Activated T-cell treated with anti-CD3 and anti-CD28 coated beads, Interleukin-2, amount 50 U/mL, for 1 hour (primary cell): ENCODE measurements at places on chromosomes 6 and 20.
A peak's percentile ranks its signal among the peaks of the same experiment; 100 is the strongest.

GRCh38 chr6:107600936-107601335 is 111.0 kb downstream of the SOBP start:
- DNase-seq: no peak

GRCh38 chr6:118400582-118400981 is 147.5 kb upstream of the PLN start:
- no peak for DNase-seq

DNA sequence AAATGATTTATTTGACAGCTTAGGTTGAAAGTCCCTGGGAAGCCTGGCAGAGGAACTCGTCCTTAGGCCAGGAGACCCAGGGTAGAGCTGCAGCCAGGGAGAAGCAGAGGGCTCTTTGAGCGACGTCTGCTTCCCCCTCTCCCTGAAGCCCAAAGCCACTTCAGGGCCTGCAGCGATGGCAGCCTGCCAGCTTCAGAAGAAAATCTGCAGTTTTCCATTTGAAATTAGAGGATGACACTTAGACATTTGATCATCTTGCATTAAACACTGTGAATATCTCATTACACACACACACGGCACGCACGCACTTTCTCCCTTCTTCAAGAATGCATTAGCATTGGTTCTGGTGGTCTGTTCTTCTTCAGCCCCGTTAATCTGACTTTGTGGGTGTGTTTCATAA is 96.5 kb downstream of the PLEKHG1 start:
- DNase-seq: no peak

DNA sequence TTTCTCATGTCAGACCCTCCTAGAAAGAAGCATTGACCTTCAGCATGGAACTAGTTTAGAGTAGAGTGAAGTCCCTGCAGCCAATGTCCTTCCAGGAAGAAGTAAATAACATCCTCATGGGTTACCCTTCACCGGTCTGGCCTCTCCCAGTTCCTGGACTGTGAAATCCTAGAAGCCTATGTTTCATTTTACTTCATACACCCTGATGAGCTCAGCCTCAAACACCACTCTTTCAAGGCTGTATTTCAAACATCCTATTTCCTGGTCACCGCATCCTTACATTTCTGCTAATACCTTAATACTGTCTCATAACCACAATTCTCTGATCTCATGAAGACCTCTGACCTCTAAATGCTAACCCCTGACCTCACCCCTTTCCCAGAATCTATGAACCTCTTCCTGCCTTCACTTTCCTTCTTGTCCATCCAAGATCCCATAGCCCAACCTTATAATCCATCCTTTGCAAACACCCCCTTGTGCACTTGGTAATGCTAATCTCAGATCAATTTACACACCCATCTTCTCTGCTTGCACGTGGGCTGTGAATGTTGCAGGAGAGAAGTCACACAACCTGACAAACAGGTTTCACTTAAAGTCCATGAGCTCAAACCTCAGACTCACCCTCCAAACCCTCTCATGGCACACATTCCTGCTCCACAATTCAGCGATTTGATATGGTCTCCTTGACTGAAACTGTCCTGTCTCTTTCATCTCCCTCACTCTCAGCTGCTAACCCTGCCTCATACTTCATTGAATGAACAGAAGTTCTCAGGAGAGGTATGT is 30.2 kb downstream of the SLC2A10 start:
- no peak for DNase-seq

- peak; percentile 36 for DNase-seq
Measured at GRCh38 chr20:53943522-53944291, 126.7 kb downstream of the BCAS1 start.

DNA sequence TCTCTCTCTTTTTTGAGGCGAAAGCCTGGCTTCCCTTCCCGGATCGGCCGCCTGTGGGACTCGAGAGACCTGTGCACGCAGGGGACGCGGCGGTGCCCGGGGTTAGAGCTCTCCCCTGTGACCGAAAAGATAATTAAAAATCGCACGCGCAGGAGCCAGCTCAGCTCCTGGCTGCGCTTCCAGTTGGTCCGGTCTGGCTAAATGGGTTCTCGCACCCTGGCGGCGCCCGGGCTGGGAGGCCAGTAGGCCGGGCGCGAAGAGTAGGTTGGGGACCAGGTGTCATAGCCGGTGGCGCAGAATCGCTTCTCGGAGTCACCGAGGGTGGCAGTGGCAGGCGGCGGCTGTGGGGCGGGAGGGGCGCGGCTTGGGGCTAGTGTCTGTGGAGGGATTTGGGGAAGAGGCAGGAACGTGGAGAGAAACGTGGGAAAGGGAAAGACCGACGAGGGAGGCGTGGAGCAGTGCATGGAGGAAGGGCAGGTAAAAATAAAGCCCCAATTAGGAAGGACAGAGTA is 41.9 kb upstream of the SUPT3H start:
- peak; percentile 66 for DNase-seq

- no peak for DNase-seq
Measured at GRCh38 chr6:35742842-35743241, 6.0 kb downstream of the ARMC12 start.

- no peak for DNase-seq
Measured at GRCh38 chr6:163930012-163930411, 515.5 kb downstream of the QKI start.

GRCh38 chr6:107698146-107698545 is 126.0 kb downstream of the SCML4 start:
- DNase-seq: no peak

DNA sequence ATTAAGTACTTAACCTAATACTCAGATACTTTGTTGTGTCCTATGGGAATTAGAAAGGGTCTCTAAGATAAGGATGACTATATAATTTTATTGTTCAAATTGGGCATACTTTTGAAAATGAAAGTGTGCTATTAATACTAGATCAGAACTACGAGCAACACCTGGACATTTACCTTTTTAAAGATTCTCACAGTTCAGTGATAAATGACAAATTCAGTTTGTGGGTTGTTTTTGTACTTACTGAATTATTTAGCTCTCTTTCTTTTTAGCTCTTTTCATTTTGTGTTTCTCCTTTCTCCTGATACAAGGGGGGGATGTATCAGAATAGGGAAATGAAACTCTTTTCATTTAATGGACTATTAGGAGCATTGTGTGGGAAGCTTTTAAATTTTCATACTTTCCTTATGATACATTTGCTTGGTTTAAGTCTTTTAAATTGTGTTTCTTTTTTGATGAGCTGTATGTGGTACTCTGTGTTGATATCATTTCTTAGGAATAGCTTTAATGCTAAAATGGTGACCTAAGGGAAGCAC is 47.5 kb downstream of the PHF3 start:
- no peak for DNase-seq

- DNase-seq: peak; percentile 43
Measured at GRCh38 chr6:116010790-116011401, 49.8 kb downstream of the FRK start.

GRCh38 chr20:53291548-53291947 is 302.1 kb downstream of the ZNF217 start:
- DNase-seq: no peak

- no peak for DNase-seq
Measured at GRCh38 chr6:113564371-113565171, 292.6 kb upstream of the MARCKS start.

DNA sequence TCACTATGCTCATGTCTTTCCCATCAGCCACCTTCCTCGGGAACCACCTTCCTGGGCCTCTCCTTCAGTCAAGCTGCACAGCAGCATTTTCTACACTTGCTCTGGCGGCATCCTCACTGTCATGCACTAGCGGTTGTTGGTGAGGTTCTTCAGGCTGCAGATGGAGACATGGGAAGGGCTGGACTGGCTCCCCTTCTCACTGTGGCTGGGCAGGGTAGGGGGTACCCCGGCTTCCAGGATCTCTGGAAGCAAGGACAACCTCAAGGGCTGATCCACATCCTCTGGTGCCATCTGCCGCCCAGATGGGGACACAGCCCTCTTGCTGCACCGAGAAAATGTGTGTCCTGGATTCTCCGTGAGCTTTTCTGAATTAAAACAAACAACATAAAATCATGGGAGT is 180.1 kb upstream of the RNF24 start:
- no peak for DNase-seq

GRCh38 chr20:52534616-52535015 is 343.0 kb upstream of the ZFP64 start:
- DNase-seq: no peak

DNA sequence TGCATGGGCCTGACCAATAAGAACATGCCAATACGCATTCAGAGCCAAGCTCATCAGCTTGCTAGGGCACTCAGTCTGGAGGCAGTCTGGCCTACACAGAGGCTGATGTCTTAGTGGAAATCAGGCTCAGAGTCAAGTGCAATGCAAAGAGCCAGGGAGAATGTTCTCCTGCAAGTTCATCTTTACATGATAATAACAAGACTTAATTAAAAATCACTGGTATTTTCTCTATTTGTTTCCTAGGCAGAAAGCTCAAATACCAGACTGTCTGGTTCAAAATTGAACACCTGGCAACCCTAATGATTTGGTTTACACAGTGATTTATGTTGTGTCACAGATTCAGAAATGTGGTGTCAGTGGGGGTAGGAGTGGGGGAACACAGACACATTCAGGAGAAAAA is 689.3 kb upstream of the FLRT3 start:
- DNase-seq: no peak

DNA sequence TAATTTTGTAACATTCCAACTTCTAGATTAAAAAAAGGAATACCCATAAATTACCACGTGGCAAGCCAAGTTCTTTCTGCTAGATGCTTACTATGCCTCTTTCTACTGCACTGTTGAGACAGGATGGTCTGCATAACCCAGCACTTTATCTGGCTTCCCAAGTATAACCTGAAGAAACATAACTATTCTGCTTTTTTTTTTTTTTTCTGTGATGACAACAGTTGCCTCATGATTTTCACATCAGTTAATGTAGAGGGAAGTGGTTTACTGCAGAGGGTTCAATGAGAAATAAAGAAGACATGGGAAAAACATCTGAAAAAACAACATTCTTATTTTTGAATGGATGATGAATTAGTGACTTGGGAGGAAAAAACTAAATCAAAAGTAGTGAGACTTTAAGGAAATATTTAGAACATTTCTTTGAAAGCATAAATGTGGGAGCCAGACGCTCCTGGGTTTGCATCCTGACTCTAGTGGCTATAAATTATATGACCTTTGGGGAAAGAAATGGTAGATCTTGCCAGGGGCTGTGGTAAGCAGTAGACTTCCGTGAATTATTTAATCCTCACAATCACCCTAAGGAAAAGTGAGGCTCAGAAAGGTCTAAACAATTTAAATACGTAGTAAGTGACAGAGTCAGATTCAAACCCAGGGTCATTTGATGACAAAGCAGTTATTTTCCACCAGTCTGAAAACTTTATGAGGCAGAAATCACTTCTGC is 230.7 kb downstream of the PHACTR1 start:
- DNase-seq: no peak

- DNase-seq: no peak
Measured at GRCh38 chr6:143195349-143195845, 134.7 kb downstream of the AIG1 start.
